Left forelimb (tissue), 1 donor: ENCODE measurements at places on chromosomes 1 and 21.

DNA sequence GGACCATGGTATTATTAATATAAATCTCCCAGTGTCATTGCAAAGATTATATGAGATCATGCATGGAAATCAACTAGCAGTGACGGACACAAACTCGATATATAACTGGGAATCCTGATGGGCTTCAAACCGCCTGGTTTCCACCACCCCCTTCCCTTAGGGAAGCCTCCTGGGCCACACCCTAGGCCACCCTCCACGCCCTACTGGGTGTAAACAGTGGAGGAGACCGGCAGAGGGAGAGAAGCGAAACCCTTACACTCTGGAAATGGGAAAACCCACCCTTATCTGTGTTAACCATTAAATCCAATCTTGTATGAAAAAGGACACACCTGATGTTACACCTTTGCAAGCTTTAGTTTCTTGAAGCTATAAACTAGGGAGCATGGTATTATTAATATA, 595 bp upstream of the ZNHIT6 start:
- DNase-seq: no peak

- peak; percentile 70 for DNase-seq
These were observed 5.1 kb downstream of the ZC3H12A start for GRCh38 chr1:37479255-37480124.

- no peak for DNase-seq
These were observed 48.9 kb downstream of the HLCS start for GRCh38 chr21:36917471-36918158.

GRCh38 chr1:162145280-162145965, 75.9 kb downstream of the NOS1AP start:
- no peak for DNase-seq

DNA sequence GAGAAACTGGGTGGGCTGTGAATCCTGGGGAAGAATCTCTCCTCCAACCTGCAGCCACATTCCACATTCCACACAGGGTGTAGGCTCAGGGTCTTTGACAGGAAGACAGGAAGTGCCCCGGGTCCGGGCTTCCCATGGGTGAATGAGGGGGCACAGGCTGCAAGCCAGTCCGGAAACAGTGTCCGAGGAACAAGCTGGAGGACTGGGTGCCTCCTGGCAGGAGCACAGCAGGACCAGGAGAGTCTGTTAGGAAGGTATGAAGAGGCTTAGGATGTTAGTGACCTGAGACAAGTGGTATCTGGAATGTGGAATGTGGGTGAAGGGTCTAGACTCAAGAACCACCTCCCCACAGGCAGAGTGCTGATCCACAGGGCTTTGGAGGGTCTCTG, 121.0 kb upstream of the CD34 start:
- no peak for DNase-seq

GRCh38 chr1:222454782-222455181, 93.1 kb downstream of the HHIPL2 start:
- DNase-seq: no peak

DNA sequence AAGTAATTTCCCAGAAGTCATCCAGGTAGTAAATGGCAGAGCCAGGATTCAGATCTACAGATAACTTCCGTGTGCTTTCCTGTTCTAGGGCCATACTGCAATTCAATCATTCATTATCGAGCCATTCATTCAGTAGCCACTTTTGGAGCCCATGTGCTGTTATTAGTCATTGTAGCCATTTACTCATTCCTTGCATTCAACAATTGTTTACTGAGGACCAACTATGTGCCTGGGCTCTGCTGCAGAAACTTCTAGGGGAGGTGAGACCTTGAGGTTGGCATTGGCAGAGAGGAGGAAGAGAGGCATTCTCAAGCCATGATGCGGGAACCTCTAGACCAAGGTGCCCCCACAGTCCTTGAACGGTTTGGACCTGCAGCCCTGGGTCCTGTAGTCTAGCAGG, 27.9 kb downstream of the EPHB2 start:
- no peak for DNase-seq

GRCh38 chr1:201223852-201224665, 33.4 kb downstream of the IGFN1 start:
- peak; percentile 58 for DNase-seq

- DNase-seq: no peak
These were observed 118.5 kb upstream of the NGF start for GRCh38 chr1:115456441-115456961.

DNA sequence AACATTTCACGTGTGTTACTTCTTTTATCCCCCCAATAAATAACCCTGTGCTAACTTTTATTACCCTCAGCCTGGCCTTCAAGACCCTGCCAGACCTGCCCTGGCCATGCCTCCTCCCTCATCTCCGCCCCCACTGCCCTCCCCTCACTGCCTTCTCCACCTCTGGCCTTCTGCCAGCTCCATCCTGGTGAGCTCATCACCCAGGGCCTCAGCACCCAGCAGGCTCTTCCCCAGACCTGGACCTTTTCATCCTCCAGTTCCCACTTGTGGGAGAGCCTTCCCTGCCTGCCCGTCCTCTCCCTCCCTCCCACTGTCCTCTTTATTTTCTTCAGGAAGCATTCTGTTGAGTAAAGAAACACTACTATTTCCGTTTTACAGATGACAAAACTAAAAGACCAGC, 72.0 kb downstream of the SLC66A1 start:
- no peak for DNase-seq

- no peak for DNase-seq
These were observed 648.1 kb downstream of the USP25 start for GRCh38 chr21:16377857-16378256.

DNA sequence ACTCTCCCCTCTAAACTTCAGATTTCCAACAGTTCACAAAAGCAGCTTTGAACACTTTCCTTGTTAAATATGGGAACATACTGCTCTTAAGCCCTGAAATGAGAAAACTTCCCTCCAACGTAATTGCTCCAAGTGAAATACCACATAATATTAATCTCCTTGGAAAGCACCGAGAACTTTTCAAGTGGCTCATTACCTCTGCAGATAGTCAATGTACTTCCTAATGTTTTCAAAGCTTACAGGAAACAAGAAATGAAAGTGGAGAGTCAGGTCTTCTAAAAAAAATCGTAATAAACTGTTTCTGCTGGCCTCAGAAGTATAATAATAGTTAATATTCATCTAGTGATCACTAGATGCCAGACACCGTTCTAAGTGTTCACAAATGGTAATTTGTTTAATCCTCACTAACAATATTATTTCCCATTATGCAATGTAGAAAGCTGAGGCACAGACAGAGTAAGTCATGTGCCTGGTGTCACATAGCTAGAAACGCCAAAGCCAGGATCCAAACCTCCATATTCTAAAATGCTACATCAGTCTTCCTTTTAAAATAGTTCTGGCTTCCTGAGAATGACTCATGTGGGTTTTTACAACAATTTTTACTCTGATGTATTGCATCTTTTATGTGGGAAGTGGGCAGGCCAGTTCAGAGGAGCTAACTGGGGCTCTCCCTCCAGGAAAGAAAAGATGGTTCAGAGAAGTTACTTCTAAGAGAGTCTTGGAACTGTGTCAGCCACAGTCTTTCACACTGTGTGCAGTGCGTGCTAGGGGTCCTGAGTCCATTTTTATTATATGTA, 177.2 kb downstream of the PLPPR4 start:
- no peak for DNase-seq

DNA sequence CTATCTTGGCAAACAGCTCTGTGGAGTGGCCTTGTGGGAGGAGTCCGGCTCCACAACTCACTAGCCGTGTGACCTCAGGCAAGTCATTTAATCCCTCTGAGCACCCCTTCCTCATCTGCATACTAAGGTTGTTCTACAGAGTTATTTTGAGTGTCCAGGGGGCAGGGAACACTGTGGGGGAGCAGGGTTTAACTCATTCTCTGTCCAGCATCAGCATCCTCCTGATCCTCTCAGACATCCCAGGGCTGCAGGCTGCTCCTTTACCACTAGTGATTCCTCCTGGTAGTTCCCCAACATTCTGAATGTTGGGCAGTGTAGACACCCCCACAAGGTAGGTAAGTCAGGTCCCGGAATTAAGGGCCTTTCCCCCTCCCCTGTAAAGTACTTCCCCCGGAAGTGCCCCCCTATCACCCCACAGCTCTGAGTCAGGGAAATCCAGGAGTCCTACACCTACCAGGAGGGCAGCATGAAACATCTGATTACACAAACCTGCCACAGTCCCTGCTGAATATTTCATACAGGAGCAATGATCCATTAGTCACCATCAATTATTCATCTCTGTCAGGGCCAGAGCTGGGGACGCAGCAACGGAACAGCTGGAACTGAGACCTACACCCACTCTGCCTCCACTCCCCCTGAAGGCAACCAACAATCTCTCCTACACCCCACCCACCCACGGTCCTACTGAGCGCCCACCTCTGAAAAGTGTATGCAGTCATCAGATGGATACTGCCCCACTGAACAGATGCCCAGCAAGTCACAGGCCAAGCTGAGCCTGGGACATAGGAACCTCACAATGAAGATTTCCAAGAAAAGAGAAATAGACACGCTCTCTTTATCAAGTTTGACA, 20.5 kb downstream of the SYT2 start:
- DNase-seq: no peak

GRCh38 chr1:187275346-187275745, 446.6 kb downstream of the PLA2G4A start:
- DNase-seq: no peak

GRCh38 chr1:59355361-59355760, 58.5 kb downstream of the FGGY start:
- no peak for DNase-seq
